ENCODE measurements at places on chromosomes 1 and 21.

DNA sequence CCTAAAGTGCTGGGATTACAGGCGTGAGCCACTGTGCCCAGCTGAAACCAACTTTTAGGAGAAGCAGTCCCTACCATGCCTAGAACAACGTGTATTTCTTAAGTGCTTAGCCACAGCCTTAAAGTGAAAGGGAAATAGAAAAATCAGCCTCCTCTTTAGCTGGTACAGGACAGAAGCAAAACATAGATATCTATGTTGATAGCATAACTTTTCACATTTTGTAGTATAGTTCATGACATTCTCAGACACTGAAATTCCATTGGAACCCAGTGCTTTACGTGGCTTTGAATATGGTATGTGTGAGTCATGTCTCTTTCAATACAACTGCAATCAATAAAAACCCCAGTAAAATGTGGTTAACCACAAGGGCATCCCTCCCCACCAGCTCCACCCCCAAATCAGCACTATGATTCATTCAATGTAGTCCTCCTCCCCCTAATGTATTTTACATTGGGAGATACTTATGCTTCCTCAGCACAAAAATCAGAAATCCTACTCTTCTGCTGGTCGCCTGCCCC lies 32.1 kb downstream of the TGFB2 start:
- peak; percentile 75 for DNase-seq

DNA sequence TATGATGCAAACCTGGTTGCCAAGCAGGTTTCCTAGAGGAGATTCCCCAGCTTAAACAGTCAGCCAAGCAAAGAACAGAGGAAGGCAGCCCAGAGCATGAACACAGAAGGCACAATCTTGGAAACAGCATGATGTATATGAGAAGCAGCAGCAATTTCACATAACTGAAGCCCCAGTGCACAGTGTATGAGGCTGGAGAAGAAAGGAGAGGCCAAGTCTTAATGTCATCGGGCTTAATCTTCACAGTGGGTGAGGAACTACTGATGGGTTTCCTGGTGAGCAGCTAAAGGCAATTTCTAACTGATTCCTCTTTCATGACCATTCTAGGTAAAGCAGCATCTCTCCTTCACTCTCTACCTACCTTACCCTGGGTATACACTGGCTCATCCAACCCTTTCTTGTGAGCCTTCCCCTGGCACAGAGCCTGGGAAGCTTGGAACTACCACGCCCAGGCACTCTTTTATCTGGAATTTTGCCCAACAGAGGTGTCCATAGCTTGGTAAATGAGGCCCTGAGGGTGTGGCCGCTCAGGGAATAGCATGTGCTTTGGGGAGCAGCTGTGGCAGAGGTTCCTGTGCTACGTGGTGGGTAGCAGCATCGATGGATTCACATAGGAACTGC lies 22.0 kb downstream of the FYB2 start:
- DNase-seq = no peak

DNA sequence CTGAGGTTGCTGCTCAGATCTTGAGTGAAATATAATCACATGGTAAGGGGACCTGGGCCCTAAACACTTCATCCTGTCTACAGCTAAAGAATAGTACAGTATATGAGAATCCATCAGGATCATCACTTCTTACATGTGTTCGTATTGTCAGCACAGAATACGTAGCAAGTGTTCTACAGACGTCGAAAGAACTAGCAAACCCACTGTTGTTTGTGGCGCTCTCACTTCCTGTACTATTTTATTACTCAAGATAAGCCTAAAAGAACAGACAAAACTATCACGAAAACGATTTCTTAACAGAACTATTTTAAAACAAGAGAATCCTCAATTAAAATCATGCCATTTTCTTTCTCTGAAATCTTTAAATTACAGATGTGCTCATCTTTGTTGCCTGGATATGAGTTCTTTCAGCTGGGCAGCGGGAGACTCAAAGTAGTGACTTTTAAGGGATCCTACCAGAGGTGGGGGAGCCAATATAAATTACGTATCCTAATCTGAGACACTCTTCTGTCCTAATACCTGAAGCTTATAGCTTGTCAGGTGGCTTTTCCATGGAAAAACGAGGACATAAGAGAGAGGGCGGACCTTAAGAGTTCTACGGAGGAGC lies 724 bp downstream of the ST7L start:
- DNase-seq = no peak

GRCh38 chr1:172917972-172918371 lies 132.8 kb downstream of the TNFSF18 start:
- no peak for DNase-seq
